Hypothalamus (tissue), 51 donors: ENCODE measurements at places on chromosomes 13 and 19.

GRCh38 chr13:47109028-47109427, 212.2 kb upstream of the HTR2A start:
- DNase-seq, result no peak

DNA sequence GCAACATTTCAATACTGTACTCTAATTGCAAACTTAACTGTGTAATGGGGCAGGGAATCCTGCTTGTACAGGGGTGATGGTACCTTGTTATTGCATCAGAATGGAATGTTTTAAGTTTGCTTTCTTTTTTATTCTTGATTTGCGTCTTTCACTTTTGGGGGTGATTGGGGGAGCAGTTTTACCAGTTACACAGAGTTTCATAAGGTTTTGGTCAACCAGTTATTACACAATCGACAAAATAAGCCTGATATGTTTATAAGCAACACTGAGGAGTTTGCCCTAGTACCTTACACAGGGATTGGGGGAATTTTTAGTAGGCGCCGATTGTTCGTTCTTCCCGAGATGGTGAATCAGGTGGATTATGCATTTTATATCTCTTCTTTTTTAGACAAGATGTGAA, 2.7 kb downstream of the KLF5 start:
- DNase-seq, result no peak

- no peak for DNase-seq
These were observed 95.5 kb downstream of the NHLRC3 start for GRCh38 chr13:39133781-39134180.

DNA sequence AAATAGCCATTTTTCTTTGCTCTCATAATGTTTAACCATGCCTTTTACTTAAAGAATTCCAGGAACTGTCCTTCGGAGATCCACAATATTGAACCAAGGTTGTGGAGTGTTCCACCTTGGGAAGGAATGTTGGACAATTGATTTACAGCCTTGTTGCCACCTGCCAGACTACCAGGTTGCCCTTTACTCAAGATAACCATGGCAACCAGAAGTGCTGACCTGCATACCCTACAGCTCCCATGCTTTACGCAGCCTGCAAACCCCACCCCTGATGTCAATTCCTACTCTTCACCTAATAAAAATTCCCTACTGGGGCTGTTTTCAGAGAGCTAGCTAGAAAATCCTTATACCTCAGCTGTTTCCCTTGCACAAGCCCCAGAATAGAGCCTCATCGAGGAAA, 151.0 kb upstream of the RXFP2 start:
- no peak for DNase-seq

DNA sequence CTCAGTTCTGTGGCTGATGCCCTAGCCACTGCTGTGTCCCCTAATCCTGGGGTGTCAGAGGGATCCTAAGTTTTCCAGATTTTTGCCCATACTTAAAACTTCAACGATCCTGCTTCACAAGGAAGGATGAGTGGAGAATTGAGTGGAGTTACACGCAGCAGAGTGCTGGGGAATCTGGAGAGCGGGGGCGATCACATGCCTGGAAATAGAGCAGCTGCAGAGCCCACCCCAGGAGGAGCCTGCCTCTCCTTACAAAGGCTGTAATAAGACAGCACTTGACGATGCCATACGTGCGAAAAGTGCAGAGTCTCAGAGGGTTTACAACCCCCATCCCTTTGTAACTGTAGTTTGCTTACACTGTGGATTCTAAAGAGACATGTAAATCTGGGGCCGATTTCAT, 40.6 kb downstream of the SUGP2 start:
- no peak for DNase-seq

DNA sequence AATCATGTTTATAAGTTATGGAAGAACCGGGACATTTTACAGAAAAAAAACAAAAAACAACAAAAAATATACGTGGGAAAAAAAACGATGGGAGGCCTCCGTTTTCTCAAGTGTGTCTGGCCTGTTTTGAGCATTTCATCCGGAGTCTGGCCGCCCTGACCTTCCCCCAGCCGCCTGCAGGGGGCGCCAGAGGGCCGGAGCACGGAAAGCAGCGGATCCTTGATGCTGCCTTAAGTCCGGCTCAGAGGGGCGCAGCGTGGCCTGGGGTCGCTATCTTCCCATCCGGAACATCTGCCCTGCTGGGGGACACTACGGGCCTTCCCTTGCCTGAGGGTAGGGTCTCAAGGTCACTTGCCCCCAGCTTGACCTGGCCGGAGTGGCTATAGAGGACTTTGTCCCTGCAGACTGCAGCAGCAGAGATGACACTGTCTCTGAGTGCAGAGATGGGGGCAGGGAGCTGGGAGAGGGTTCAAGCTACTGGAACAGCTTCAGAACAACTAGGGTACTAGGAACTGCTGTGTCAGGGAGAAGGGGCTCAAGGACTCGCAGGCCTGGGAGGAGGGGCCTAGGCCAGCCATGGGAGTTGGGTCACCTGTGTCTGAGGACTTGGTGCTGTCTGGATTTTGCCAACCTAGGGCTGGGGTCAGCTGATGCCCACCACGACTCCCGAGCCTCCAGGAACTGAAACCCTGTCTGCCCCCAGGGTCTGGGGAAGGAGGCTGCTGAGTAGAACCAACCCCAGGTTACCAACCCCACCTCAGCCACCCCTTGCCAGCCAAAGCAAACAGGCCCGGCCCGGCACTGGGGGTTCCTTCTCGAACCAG, 1.8 kb upstream of the APOE start:
- DNase-seq, result peak; percentile 36

GRCh38 chr19:39356647-39357046, 14.4 kb downstream of the SAMD4B start:
- DNase-seq, result no peak

- no peak for DNase-seq
These were observed 9.5 kb downstream of the PIAS4 start for GRCh38 chr19:4016903-4017638.

- no peak for DNase-seq
These were observed 79.9 kb upstream of the GSX1 start for GRCh38 chr13:27712421-27712820.

- DNase-seq, result no peak
These were observed 56.4 kb upstream of the MBNL2 start for GRCh38 chr13:97165502-97166425.

DNA sequence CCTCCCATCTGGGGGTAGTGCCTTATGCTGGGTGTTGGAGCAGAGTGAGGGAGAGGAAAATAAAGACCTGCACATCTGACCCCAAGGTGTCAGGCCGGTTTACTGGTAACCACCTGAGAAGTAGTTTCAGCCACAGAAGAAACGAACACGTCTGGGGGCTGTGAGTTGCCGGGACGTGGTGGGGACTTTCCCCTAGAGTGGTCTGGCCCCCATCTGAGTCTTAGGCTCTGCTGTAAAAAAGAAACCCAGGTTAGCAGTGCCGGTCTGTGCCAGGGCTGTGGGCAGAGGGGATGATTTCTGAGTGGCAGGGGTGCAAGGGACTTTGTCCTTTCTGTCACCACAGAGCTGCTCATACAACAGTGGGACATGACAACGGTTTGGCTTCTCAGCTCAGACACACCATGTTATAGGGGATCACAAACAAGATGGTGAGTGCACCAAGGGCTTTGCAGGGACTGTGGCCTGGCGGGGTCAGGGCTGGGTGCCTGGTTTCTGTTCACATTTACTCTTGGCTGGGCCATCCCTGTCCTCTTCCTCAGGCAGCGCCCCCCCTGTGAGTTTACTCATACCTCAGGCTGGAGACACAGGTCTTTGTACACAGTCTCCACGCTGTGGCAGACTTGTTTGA, 9.0 kb downstream of the GCDH start:
- DNase-seq, result no peak

GRCh38 chr13:78183732-78184131, 265.1 kb upstream of the EDNRB start:
- DNase-seq, result no peak

DNA sequence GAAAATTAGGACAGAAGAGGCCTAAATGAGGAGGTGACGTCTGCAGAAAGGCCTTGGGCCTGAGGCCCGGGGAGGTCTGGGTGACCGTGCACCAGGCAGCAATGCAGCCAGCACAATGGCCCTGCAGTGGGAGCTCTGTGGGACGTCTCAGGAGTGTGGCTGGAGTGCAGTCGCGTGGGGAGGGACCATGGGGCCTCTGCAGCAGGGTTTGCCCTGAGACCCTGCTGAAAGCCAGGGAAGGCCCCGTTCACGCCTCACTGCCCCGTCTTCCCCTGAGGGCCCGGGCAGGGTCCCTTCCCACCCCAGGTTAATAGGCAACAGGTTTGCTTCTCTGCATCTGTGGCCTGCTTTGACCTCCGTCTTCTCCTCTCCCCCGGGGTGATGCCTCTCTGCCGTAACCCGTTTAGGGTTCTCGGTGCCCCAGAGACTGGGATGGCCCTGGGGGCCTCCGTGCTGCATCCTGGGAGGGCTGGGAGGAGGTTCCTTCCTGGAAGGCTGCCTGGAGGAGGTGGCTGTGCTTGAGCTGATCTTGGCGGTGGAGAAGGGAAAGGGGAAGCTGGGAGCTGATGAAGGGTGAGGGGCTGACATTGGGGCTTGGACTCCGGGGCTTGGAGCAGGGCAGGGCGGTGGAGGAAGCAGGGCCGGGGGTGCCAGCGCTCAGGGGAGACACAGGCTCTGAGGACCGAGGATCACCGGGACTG, 9.7 kb downstream of the PALM start:
- DNase-seq, result no peak

- DNase-seq, result peak; percentile 28
These were observed 18.3 kb upstream of the EIF3G start for GRCh38 chr19:10137751-10138682.
